Brain (organoid and tissue), 16 donors: ENCODE measurements at places on chromosomes 11 and 22. TPM values are rescaled to one million over a fixed set of nuclear protein-coding genes. Genes with fewer than 3 reads are reported as not detected.

SCUBE2 gene
- polyA plus RNA-seq, result 1.1 TPM

SCGB1D2 gene
- polyA plus RNA-seq, result 5.1 TPM

CALCA gene
- polyA plus RNA-seq, result not detected

BIK gene
- 3.6 TPM for polyA plus RNA-seq

TSPO gene
- polyA plus RNA-seq, result 84.5 TPM

ARHGAP42 gene
- polyA plus RNA-seq, result 0.59 TPM

PDGFB gene
- polyA plus RNA-seq, result 8.2 TPM

SCGB1A1 gene
- polyA plus RNA-seq, result 24.1 TPM

RFPL1 gene
- not detected for polyA plus RNA-seq

LMNTD2 gene
- 1.1 TPM for polyA plus RNA-seq

ST14 gene
- 13.7 TPM for polyA plus RNA-seq

C11orf86 gene
- not detected for polyA plus RNA-seq

DAGLA gene
- 13.4 TPM for polyA plus RNA-seq

UPK3A gene
- polyA plus RNA-seq, result 13.6 TPM

TSGA10IP gene
- polyA plus RNA-seq, result not detected

EML3 gene
- 23.3 TPM for polyA plus RNA-seq

SVIP gene
- 13.4 TPM for polyA plus RNA-seq

CASP5 gene
- not detected for polyA plus RNA-seq

SMIM35 gene
- polyA plus RNA-seq, result 1.1 TPM

LRRC74B gene
- polyA plus RNA-seq, result not detected

OR4C6 gene
- not detected for polyA plus RNA-seq
